Stimulated activated CD4-positive, alpha-beta T cell treated with anti-CD3 and anti-CD28 coated beads, TNF-alpha, amount 100 ng/mL, for 1 hour (primary cell): ENCODE measurements at places on chromosomes 6 and 20.

DNA sequence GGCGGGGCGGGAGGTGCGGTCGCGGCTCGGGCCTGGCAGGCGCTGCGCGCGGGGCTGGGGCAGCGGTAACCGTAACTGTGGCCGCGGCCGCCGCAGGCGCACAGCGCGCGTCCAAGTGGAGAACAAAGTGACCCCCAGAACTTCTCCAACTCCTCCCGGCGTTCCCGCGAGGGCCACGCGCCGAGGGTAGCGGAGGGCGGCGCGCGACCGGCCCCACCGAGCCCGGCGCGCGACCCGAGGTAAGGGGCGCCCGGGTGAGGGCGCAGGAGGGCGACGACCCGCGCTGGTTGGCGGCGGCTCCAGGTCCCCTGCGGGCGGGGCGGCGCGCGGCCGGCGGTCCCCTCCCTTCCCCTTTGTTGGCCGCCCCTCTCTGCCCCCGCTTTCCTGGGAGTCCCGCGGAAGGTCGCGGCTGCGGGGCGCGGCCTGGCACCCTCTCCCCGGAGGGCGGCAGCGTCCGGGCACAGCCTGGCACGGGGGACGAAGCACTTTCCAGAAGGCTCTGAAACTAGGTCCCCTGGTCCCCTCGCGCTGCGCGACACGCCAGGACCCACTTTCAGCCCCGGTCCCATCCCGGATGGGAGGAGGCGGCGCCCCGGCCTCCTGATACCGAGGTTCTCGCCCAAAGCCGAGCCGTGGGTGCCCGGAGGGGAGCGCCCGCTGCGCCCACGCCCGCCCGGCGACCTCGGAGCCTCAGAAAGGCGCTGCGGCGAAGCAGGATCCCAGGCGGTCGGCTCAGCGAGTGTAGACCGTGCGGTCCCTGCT lies at the start of gene TIAM2:
Gene TIAM2 (plus strand): TSS at position 62 of the 762 bp plus-strand sequence. CDS start 133,909 bp downstream, outside the sequence.
- DNase-seq, result no peak

GRCh38 chr6:90610751-90611542 lies 24.1 kb upstream of the MAP3K7 start:
- DNase-seq, result peak; percentile 13

GRCh38 chr6:4506223-4506622 lies 270.0 kb upstream of the CDYL start:
- no peak for DNase-seq

GRCh38 chr6:35170891-35171290 lies 29.8 kb upstream of the TCP11 start:
- no peak for DNase-seq

DNA sequence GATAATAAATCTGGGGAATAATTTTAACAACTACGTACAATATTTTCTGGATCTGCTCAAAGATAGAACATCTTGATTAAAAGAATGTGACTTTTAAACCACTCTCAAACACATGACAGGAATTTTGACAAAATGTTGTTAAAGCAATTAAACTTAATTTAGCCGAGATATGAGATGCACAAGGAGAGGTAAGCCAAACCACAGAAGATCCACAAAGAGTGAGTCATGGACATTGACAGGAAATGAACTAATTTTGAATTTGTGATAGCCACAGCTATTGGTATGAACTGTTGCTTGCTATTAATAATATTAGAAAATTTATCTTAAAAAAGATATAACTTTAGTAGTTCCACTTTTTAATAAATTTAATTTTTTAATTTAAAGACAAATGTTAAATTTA lies 27.8 kb upstream of the VGLL2 start:
- no peak for DNase-seq

DNA sequence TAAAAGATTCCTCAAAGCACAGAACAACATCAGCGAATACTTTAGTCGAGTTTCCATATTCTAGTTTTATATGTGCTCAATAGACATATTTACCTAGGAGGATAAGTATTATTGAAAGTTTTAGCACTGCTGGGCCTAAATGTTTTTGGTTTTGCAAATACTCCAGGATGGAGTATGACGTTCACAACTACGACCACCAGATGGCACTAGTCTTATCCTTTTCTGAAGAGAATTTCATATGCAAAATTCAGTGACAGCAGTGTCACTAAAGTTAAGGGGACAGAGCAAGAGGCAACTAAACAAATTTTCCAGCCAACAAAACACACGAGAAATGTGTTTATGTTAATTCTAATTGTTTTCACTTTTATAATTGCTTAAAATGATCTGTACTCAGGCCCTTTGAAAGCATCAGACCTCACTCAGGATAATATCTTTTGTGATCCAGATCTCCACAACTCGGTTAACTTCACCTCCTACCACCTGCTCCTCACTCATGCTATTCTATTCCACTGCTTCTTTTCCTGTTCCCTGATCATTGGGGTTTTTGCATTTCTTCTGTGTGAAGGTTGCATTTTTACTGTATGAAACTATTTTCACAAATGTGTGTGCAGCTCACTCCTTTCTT lies 220.8 kb downstream of the TRDN start:
- no peak for DNase-seq

- no peak for DNase-seq
These were observed 586.9 kb upstream of the ARID1B start for GRCh38 chr6:156190270-156190669.

DNA sequence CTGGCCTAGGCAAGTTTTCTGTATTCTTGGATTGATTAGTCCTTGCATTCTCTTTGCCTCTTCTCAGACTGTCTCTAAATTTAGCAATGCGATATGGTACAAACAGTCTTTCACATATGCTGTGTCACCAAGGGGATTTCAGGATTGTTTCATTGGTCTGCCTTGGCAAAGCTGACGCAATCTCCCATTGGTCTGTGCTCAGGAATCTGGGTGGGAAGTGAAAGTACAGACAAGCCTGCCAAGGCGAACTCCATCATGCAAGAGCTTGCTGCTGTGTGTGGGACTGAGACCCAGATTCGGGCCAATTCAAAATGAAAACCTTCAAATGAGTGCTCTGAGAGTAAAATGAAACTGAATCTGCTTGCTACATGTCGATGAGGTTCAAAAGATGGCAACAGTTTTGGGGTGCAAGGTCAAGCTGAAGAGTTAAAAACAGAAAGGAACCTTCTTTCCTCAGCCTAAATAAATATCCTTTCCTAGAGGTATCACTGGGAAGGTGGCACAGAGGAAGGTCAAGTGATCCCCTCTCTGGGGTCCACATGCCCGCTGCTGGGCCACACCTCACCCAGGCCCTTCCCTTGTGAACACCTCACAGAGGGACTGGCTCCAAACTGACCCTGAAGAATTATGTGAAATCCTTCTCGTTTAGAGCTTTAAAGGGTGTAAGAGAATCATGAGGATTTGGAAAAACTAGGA lies 198.8 kb upstream of the PREP start:
- DNase-seq, result no peak

GRCh38 chr6:39649996-39650395 lies 75.2 kb downstream of the KIF6 start:
- no peak for DNase-seq

- no peak for DNase-seq
These were observed 59.5 kb downstream of the NINL start for GRCh38 chr20:25525867-25526266.

GRCh38 chr20:37615340-37616109 lies 78.3 kb upstream of the CTNNBL1 start:
- DNase-seq, result peak; percentile 52

DNA sequence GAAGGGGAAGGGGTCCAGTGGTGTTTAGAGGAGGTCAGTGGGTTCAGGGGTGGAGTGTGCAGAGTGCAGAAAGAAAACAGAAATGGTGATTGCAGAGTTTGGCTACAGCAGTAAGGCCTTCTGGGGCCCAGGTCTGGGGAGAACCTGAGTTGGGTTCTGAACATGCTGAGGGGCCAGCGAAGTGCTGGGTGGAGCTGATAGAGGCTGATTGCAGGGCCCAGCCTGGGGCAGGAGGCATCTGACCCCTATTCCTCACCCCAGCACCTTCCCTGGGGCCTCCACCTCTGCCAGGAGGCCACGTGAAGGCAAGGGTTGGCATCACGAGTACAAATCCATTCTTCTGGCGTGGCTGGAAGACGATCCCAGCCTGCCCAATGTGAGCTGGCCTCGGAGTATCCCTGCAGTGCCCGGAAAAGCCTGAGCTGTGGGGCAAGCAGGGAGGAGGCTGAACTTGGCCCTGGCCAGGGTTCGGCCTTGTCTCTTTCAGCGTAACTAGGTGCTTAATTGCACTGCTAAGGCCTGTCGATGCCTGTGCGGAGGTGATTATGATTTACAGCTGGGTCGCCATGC lies 35.3 kb downstream of the VSTM2L start:
- DNase-seq, result no peak

- DNase-seq, result no peak
These were observed 7.4 kb upstream of the INSM1 start for GRCh38 chr20:20360464-20360863.

GRCh38 chr6:53014744-53015143 lies 19.7 kb upstream of the GSTA4 start:
- DNase-seq, result no peak

GRCh38 chr20:46324379-46324778 lies 16.1 kb upstream of the CDH22 start:
- no peak for DNase-seq

DNA sequence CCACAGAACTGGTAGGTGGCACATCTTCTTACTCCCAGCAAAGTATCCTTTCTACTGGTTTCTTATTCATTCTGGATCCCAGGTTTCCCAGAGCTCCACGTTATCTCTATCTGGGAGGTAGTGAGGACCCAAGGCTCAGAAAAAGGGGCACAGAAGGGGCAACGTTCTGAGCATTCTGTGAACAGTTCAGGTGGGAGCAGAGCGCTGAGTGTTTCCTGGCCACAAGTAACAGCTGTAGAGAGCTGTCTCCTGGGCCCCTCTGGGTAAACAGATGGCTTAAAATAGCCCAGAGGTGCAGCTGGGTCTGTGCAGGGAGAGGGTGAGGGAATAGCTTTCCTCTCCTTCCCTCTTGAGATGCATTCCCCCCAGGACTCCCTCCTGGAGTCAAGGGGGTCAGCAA lies 2.1 kb downstream of the APOBEC2 start:
- DNase-seq, result no peak

GRCh38 chr20:50450493-50450826 lies 59.7 kb upstream of the PTPN1 start:
- no peak for DNase-seq

GRCh38 chr6:57064809-57065208 lies 18.3 kb downstream of the KIAA1586 start:
- DNase-seq, result no peak

DNA sequence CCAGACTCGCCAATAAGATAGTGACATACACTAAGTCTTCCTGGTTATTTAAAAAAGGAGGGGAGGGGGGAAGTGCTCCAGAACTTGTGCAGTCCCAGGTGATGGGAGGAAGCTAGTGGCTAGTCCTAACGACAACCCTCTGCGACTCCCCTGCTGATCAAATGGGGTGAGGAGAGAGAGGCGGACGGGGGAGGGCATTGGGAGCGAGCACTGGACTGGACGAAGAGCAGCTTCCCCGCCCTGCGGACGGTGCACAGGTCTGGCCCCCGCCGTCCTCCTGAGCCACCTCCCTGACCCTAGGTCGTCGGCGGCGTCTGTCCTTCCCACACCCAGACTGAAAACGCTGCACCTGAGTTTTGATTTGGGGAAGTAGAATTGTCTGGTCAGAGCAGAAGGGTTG lies 2.2 kb upstream of the OLIG3 start:
- no peak for DNase-seq

DNA sequence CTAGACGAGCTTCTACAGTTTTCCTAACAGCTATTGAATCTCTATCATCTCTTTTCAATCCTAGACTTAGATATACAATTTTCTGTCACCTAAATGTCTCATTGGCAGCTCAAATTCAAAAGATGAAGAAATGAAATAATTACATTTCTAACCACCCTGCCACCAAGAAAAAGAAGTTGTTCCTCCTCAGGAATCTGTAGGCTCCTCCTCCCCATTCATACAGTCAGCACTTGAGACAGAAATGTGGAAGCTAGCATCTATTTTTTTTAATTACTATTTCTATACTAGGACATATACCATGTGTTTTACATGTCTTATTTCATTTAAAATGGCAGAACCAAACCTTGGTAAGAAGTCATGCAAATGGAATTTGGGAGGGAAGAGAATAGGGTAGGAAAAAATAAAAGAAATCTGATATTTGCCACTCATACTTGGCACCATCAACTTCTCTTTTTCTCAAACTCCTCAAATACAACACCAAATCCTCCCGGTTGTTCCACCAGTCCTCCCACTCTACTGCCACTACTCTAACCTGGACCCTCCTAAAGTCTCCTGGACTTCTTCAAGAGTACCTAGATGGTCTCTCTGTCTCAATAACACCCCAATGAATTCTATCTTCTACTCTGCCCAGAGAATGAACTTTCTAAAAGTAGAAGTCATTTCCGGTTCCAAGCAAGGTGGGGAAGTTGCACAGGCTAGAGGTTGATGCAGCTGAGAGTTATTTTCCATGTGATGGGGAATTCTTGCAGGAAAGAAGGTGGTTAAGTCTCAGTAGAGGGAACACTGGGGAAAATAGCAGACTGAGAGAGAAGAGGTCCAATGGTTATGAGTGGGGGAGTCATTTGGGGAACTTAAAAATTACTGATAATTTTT lies 54.1 kb downstream of the ATXN1 start:
- no peak for DNase-seq

DNA sequence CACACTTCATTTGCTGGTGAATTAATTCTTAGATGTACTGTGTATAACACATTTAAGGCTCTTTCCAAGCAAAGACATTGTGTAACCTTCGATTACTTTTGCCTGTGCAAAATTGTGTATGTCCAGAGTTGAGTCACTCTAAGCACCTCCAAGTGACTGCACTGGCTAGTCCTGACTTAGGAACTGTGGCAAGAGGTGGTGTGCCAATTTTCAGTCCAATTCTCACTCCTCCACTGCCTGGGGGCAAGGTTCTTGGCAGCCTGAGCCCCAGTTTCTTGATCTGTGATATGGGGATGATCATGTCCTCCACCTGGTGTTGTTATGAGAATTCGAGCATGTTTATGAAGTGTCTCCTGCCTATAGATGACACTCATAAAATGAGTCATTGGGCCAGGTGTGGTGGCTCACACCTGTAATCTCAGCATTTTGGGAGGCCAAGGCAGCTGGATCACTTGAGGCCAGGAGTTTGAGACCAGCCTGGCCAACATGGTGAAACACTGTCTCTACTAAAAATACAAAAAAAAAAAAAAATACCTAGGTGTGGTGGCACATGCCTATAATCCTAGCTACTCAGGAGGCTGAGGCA lies 105.3 kb upstream of the CDYL start:
- DNase-seq, result no peak

- DNase-seq, result no peak
These were observed 33.4 kb downstream of the MTRES1 start for GRCh38 chr6:107061125-107062020.

GRCh38 chr6:127301199-127301700 lies 34.6 kb downstream of the RNF146 start:
- no peak for DNase-seq

GRCh38 chr6:30720738-30721197 lies 616 bp downstream of the TUBB start:
- peak; percentile 52 for DNase-seq

DNA sequence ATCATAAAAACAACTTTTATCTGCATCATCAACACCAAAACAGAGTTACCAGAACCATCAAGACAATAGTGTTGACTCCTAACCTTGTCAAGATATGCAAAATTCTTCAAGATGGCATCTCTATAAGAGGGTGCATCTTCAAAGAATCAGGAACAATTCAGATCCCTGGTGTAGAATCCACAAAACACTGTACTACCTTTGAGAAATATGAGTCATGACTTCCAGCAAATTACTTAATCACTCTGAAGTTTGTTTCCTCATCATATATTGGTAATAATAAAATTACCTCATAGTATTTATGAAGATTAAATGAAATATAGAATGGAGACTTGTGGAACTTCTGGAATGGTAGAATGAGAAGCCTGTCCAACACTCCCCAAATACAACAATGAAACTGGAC lies 221.3 kb upstream of the SUPT3H start:
- no peak for DNase-seq
